ENCODE measurements at places on chromosomes 12 and 14.

DNA sequence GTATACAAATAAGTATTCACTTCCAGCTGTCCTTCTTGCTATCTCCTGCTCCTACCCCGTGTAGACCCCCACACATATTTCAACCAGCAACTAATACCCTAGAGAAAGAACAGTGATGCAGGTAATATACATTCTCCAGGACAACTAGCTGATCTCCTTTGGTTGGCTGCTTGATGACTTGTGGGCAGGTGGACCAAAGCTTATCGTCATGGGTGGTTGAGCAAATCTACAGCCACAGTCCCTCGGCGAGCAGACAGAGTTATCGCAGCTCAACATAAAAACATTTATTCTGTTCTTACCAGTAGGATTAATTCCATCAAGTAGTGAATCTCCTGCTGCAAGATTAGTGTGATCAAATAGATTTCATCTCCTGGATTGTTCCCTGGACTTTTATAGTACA lies 314.3 kb downstream of the TMEM132D start:
- no peak for DNase-seq

DNA sequence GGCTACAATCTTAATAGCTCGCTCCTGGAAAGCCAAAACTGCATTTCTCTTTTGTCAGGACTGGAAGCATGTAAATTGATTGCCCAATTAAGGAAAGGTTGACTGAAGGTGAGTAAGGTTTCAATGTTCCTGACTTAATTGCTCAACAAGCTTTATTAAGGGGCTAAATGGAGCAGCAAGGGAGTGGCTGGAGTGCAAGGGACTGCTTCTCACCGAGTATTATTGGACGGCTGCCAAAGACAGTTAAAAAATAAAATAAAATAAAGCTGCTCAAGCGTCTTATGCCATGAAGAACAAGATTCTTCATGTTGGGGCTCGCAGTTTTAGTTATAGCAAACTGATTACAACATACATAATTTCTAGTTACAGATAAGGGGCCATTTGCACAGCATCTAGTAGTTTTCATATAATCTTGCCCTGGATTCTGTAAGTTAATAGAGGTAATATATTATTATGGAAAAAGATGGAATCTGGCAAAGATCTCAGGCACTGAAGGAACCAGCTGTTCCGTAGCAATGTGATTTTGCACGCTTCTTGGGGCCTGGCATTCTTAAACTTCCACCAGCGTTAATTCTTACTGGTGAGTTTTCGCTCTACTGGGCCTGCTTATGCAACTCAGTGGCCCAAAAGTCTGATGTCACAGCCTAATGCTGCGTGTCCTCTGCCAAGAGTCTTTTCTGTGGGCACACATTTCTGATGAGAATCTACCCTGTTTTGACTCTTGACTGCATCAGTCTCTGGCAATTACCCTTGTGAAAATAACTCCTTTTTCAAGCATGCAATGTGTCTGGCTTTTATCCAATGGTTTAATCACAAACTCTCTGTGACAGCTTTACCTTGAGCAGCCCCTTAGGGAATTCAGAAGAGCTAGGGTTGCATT lies 108.5 kb downstream of the SLC38A1 start:
- DNase-seq = no peak

DNA sequence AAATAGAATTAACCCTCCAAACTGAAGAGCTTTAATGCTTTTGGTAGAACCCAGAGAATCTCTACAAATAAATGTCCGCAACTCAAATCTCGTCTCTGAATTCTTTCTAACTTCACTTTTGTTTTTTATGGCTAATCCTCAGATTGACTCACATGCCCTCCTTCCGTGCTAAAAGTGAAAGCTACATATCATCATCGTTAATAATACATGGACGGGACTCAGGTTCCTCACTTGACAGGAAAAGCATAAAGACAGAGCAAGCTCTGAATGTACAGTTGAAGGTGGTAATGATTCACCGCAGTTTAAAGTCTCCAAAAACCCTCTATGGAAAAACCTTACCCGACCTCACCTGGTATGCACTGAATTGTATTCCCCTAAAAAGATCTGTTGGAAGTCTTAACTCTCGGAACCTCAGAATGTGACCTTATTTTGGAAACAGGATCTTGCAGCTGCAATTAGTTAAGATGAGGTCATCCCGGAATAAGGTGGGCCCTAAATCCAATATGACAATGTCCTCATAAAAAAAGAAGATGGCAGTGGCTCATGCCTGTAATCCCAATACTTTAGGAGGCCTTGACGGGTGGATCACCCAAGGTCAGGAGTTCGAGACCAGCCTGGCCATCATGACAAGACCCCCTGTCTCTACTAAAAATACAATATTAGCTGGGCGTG lies 147.4 kb upstream of the FOXN3 start:
- no peak for DNase-seq

GRCh38 chr14:56400109-56400825 lies 179.3 kb upstream of the TMEM260 start:
- no peak for DNase-seq

GRCh38 chr14:54488318-54488645 lies 498 bp downstream of the GMFB start:
- DNase-seq = no peak

DNA sequence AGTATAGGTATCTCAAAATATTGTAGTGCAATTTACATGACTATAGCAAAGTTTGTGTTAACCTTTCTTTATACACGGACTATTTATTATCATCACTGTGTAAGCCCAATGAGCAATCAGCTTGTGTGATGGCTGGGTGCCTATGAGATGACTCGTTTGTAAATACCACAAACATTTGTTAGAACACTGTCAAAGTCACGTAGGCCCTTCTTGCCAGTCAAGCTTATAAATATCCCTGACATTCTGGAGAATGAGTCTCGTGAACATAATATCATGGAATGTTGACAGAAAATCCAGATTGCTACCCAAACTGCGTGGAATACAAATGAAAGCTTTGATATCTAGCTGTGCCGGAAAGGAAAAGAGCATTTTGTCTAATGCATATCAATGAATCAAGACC lies 648.3 kb upstream of the MDGA2 start:
- no peak for DNase-seq

- DNase-seq = no peak
Measured at GRCh38 chr12:131090274-131091210, 136.8 kb downstream of the ADGRD1 start.

DNA sequence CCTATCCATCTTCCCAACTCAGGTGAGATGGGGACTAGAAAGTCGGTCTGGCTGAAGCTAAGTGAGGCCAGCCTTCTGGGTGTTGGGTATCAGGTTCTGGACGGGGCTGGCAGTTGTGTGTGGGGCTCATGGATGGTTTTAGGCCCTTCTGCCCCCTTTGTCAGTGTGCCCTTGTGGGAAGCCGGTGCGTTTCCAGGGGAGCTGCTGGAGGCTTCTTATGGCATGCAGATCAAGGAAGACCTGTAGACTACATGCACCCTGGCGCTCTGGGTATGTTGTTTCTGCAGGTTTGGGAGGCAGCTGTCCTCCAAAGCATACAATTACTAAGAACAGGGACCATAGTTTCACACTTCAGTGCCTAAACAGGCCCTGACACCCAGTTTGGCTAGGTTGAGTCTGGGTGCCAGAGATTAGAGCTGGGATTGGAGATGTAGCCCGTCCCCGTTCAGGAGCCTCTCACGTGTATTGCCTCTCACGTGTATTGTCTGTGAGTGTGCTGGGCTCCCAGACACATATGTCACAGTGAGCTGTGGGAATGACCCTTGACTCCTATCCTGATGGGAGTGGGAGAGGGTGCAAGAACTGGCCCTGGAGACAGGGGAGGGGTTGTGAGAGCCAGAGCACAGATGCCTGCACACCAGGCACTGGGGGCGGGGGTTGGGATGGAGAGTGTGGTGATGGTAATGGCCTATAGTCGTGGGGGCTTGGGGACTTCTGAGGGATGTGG lies 84.4 kb downstream of the SLC25A47 start:
- DNase-seq = no peak

DNA sequence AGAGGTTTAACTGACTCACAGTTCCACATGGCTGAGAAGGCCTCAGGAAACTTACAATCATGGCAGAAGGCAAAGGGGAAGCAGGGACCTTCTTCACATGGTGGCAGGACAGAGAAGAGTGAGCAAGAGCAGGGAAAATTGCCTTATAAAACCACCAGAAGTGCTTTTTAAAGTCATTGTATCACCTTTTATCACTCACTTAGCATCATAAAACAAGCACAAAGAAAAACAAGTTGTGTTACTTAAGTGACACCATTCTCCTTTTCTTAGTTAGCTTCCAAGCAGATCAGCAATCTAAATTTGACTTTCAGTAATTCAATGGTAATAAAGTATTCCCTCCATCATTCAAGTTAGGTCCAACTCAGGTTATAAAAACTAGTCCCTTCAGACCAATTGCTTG lies 28.5 kb downstream of the OSBPL8 start:
- no peak for DNase-seq

GRCh38 chr12:96194576-96194889 lies 358 bp downstream of the ELK3 start:
- no peak for DNase-seq

GRCh38 chr12:13973996-13974395 lies 7.4 kb downstream of the GRIN2B start:
- no peak for DNase-seq

GRCh38 chr12:54661048-54661447 lies 12.9 kb upstream of the DCD start:
- no peak for DNase-seq

DNA sequence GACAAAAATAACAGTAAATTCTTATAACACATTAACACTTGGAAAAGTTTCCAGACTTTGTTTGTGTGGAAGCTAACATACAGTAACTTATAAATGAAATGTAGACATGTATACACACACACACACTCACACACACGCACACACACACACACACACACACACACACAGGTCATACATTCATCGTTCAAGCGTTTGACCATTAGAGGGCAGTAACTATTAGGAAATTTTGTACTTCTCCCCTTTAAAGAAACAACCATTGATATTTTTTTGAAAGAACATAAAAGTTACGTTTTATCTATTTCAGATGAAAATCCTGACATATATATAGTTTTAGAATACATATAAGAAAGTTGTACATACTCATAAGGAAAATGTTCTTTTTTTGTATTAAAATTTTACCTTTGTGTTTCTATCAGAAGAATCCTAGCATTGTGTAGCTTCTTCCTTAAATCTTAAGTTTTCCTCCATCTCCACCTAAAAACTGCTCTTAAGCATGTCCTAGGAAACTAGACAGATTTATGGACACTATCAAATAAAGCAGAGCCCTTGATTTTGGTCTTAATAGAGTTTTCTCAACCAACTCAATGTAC lies 29.0 kb downstream of the PTPRQ start:
- DNase-seq = no peak

- DNase-seq = no peak
Measured at GRCh38 chr12:43786899-43787693, 19.0 kb downstream of the TWF1 start.

- DNase-seq = no peak
Measured at GRCh38 chr12:12098691-12099015, 27.9 kb downstream of the BCL2L14 start.

DNA sequence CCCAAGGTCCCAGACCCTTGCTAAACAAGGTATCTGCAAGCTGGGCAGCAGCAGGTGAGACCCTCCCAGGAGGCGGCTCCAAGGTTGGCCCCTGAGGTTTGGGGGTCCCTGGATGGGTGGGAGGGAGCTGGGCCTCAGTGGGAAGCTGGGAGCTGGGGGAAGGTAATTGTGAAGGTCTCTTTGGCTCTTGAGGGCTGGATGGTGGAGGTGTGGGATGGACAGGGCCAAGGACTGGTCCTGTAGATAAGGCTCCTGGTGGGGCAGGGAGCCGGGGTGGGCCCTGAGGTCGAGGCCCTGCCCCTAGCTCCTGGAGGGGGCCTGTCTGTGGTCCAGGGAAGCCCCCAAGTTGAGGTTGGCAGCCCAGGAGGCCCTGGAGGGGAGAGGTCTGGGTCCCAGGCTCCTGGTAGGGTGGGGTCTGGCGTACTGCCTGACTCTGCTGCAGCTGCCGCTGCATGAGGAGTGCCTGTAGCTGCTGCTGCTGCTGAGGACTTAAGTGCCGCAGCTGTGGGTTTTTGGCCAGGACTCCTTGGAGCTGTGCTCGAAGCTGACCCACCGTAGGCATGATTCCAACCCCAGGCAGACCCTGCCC lies 13.1 kb upstream of the PRKAG1 start:
- no peak for DNase-seq

GRCh38 chr12:123269896-123270213 lies 1.8 kb downstream of the CDK2AP1 start:
- no peak for DNase-seq

DNA sequence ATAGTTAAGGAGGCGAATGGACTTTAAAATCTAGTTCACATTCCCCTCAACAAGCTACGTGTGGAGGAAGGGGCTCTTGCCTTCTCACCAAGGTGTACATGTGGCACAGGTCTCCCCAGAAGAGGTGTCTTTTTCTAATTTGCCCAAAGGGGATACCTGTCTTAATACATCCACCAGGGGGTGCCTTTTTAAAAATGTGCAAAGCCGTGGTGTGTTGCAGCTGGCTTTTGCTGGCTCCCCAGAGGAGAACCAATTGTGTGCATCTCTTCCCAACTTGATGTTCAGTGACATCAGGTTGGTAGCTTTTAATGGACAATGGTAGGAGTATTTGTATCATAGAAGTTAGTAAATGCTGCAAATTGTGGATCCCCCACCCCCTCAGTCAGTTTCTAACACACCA lies 33.8 kb downstream of the CREBL2 start:
- no peak for DNase-seq

DNA sequence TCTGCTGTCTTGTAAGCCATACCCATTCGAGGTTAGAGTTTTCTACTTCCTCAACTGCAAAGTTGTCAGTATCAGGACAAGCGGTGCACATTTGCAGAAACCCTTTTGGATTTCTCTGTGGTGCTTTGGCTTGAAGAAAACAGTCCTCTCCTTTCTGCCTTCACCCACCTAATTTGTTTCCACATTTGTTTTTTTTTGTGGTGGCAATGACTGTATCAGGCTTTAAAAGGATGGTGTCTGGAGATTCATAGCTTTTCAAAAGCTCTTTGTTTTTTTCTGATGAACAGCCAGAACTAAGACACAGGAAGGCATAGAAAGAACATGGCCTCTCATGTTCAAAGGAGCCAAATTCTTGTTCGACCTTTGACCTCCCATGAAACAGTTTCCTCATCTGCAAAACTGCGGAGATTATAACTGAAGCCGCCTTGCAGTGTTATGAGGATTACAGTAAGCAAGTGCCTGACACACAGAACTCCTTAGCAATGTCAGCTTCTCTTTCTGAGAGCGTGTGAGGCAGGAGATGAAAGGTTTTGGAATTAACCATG lies 270.6 kb upstream of the TBX3 start:
- DNase-seq = no peak

All from stimulated activated CD4-positive, alpha-beta T cell treated with anti-CD3 and anti-CD28 coated beads, Interleukin-4, amount 100 ng/mL, for 1 hour (primary cell).